ENCODE measurements at places on chromosomes 6 and 20.

GRCh38 chr20:1896484-1897258 is 1.5 kb downstream of the SIRPA start:
- DNase-seq = no peak

DNA sequence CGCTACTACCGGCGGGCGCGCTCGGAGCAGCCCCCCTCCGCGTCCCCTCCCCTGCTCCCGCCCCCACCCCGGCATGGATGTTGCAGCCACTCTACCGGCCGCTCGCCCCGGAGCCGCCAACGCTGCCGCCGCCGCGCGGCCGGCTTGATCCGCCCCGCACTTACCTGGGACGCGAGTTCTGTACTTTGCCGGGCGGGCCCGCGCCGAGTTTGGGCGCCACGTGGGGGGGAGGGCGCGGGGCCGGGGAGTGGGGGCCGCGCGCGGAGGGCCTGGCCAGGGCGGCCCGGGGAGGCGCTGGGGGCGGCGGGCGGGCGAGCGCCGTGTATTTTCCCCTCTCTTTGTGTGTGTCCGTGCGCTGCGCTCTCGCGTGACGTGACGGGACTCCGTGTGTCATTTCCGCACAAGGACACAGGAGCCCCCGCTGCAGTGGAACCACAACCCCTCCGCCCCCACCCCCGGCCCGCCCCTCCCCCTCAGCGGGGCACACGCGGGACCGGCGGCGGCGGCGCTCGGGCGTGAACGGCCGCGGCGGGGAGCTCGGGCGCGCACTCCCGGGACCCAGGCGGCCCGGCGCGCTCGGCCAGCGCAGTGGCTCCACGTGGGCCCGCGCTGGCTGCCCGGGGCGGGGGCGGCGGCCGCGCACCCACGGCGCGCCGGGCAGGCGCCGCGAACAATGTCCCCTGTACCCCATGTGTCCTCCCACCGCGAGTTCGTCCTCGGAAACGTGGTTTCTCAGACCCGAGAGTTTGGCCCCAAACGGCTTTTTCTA is at the start of gene BEND3:
Gene BEND3 (minus strand): TSS at position 590 of the 769 bp plus-strand sequence. CDS start 16,230 bp downstream, outside the sequence.
- peak; percentile 47 for DNase-seq

- no peak for DNase-seq
Observed at GRCh38 chr6:37265860-37266259, 7.9 kb upstream of the TMEM217 start.

- no peak for DNase-seq
Observed at GRCh38 chr20:60270341-60270740, 312.1 kb downstream of the CDH26 start.

DNA sequence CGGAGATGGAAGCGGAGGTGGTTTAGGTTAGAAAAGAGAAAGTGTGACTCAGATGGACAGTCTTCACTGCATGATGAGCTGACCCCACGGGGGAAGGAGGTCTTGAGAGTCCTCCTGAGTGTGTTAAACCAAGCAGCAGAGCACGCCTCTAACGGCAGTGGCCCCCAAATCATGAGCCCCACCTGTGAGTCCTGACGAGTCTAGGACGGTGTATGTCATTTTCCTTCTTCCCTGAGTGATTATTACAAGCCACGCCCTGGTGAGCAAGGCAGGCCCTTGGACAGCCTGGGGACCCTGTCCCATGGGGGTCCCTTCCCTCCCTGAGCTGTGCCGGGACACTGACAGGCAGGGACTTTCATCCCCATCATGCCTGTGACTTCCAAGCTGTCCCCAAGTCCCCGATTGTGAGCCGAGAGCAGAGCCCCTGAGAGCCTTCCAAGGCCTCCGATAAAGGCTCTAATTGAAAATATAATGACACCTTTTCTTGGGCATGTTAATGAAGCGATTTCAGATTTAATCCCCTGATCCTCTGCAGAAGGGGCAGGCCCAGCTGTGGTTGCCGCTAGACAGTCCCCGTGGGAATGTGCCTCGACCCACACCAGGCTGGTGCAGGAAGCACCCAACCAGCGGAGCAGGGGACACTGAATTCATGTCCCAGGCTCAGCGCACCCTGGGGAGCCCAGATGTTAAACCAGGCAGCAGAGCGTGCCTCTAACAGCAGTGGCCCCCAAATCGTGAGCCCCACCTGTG is 320.1 kb downstream of the TAF4 start:
- DNase-seq = no peak

- DNase-seq = no peak
Observed at GRCh38 chr6:28884423-28885131, 39.2 kb downstream of the TRIM27 start.

DNA sequence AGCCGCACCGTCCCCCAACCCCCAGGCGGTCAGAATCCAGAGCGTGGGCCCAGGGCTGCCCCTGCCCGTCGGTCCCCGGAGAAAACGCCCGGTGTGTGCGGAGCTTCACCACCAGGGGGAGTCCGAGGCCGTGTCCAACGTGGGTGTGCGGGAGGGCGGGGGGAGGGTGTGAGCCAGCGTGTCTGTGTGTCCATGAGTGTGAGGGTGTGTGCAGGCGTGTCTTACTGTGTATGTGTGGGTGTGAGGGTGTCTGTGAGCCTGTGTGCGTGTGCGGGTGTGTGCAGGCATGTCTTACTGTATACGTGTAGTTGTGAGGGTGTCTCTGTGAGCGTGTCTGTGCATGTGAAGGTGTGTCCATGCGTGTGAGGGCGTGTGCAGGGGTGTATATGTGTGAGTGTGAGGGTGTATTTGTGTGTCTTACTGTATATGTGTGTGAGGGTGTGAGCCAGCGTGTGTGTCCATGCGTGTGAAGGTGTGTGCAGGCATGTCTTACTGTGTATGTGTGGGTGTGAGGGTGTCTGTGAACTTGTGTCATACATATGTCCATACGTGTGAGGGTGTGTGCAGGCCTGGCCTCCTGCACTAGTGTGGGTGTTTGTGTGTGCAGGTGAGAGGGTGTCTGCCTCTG is 24.6 kb upstream of the GATA5 start:
- peak; percentile 89 for DNase-seq

GRCh38 chr6:85431271-85431670 is 18.6 kb upstream of the NT5E start:
- DNase-seq = no peak

- no peak for DNase-seq
Observed at GRCh38 chr20:34794006-34794585, 31.4 kb downstream of the NCOA6 start.

DNA sequence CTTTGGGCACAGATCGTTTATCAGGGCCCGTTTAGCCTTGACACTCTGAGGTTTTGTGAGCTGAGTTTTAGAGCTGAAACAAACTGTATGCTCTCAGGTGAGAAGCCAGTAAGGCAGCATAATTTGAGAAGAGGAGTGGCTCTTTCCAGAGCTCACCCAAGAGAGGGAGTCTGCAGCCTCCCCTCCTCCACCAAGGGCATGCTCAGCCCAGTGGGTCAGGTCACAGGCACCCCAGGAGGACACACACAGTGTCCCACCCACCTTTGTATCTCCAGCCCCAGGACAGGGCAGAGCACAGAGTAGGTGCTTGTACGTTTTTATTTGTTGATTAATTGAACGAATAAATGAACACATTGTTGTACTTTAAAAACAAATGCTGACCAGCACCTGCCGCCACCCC is 3.4 kb downstream of the TSPO2 start:
- DNase-seq = peak; percentile 38

- DNase-seq = no peak
Observed at GRCh38 chr6:2877960-2878359, 25.1 kb downstream of the SERPINB9 start.

- no peak for DNase-seq
Observed at GRCh38 chr20:52004018-52004417, 187.6 kb downstream of the ZFP64 start.

GRCh38 chr6:167247814-167248595 is 43.1 kb upstream of the UNC93A start:
- peak; percentile 26 for DNase-seq

DNA sequence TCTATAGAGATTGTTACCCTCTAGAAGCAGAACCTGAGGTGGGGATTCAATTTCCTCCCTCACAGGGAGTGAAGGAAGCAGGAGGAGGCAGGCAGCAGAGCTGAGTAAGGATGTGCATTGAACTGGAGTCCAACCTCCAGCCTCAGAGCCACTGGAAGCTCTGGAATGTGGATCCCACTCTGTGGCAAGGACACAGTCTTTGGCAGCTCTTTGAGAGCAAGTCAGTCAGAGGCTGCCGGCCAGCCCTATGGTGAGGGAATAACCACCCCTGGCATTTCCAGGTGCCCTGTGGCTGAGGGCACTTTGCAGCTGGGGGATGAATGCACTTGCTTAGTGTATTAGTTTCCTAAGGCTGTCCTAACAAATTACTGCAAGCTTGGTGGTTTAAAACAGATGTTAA is 37.2 kb downstream of the EBF4 start:
- DNase-seq = no peak

- DNase-seq = no peak
Observed at GRCh38 chr20:36845288-36845971, 30.5 kb upstream of the TLDC2 start.

DNA sequence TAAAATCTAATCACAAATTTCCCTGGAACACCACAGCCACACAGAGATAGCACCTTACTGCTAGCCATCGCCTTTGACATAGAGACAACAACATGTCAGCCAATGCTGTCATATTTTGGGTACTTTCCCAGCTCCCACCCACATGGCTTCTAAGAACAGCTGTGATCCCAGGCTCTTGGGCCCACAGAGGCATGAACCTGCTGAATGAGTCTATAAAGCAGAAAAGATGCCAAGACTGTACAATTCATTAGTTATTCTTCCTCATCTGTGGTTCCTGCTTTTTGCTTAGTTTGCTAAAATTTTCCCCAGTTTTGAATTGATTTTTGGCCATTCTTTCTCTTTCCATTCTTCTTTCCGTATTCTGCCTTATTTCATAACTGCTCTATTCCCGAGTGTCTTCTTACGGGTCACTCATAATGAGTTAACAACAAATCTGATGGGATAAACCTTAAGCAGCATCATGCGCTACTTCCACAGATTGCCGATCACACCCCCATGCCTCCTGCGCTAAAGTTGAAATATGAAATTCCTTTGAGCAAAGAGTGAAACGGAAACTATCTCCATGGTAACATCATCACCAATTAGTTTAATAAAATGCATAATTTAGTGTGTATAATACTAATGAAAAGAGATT is 327.3 kb upstream of the HSF2 start:
- no peak for DNase-seq

GRCh38 chr6:138219398-138219797 is 1.1 kb upstream of the PBOV1 start:
- DNase-seq = no peak

DNA sequence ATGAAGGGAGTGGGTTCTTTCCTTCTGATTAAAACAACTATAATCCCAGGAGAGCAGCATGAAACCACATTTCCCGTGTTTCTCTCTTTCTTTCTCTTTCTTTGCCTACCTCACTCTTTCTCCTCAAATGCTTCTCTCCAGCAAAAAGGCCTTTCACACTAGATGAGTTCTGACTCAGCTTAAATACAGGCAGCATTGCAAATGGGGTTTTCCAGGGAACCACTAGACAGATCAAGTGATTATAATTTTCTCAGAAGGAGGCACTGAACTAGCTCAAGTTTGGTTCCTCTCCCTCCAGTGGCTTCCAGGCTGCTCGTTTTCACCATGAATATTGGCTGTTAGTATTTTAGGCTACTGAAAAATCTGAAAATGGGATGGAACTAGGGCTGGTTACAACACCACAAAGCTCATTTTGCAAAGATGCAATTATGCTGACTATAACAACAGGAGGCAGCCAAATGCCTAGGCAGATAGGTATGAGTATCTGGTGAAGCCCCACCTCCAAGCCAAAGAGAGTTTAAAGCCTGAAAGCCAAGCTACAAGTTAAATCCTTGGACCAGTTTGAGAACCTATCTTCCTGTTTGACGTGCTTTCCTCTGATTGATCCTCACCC is 260.0 kb downstream of the MMUT start:
- no peak for DNase-seq

- DNase-seq = no peak
Observed at GRCh38 chr6:43033496-43034189, 12.2 kb downstream of the RRP36 start.
